ENCODE measurements at places on chromosomes 11 and 22. TPM values are rescaled to one million over a fixed set of nuclear protein-coding genes. Genes with fewer than 3 reads are reported as not detected.

The PGR gene
- not detected for total RNA-seq

The RIC8A gene
- total RNA-seq = 126 TPM

The NLRP6 gene
- total RNA-seq = 30.8 TPM

The ISX gene
- not detected for total RNA-seq

The MRGPRX3 gene
- not detected for total RNA-seq

The KRTAP5-5 gene
- not detected for total RNA-seq

The SULT4A1 gene
- not detected for total RNA-seq

The CHADL gene
- total RNA-seq = 1.0 TPM

The C11orf42 gene
- total RNA-seq = not detected

The SAA4 gene
- not detected for total RNA-seq

The MYRF gene
- total RNA-seq = 2.8 TPM

The C11orf98 gene
- 131 TPM for total RNA-seq

The CRYAB gene
- total RNA-seq = not detected

The P2RX6 gene
- total RNA-seq = 0.63 TPM

The OR4D5 gene
- total RNA-seq = not detected

DNA sequence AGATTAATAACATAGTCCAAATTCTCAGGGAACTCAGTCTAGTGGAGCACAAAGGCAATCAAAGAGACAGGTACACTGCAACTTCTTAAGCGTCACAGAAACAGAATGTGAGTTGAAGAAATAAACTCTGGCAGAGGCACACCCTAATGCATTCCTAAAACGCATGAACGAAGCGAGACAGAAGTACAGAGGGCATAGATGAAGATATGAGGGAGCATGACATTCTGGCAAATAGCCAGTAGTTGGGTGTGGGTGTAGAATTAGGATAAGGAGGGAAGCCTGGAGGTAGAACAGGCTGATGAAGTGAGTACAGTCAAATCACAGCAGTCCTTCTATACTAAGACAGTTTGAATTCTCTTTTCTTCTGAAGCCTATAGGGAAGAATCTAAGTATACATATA lies 838.7 kb upstream of the API5 start:
- no peak for DNase-seq

GRCh38 chr11:96384156-96384555 lies 5.6 kb downstream of the CCDC82 start:
- no peak for DNase-seq

DNA sequence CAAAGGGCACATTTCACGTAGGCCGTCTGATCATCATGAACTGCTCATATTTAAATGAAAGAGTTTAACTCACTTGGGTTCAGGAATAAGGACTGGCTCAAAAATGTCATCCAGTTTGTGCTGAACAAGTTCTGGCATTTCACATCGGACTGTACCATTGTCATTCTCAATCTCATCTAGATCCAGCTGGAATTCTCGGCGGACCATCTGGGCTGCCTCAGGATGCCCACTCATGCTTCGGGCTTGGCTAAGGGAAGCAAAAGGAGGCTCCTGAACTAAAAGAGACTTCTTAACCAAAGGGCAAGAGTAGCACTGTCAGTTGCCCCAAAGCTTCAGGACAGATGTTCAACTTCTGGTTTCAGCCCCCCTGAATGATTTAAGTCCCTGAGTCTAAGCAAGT lies 40.2 kb downstream of the F2 start:
- DNase-seq = no peak

- no peak for DNase-seq
Measured at GRCh38 chr11:1476940-1477736, 9.4 kb downstream of the MOB2 start.

DNA sequence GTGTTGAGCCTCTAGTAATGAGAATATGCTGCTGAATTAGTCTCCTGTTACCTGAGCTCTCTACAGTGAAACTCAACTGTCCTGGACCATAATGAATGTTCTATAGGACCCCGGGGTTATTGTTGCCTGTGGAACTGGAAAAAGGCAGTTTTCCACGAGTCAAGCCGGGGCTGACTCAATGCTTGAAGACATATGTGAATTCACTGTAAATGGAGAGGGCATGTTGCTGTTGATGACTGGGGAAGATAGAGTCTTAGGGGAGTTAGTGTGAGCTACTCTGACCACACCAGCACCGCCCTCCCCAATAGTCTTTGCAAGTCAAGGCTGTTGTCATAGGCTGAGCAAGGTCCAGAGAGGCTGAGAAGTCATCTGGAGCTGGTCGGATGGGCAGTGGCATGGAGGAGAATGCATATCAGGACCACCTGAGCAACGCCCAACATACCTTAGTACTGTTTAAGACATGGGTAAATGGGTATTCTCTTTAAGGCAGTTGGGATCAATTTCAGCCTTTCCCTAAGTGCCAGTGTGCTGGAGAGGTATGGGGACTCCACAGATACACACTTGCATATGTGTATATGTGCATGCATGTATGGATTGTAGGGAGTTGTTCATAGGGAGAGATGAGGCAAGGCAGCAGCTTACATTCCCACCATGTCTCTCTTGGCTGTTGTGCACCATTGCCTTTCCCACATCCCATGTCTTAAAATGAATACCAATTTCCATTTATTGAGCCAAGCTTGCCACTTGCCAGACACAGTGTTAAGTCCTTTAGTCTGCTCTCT lies 230.1 kb upstream of the NAV2 start:
- DNase-seq = no peak

DNA sequence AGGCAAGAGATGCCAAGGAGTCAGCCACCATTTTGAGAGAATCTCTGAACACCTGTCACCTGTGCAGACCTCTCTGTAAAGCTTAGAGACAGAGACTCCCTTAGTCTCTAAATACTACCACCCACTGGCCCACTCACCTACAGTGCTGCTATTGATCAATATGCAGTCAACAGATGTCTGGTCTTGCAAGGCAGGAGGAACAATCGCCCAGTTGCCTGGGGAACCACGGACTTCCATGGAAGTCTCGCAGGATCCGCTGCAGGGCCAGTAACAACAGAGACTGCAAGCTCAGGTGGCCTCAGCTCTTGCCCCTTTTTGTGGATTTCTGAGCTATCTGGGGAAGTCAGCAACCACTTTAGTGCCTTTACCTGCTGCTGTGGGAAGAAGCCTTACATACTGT lies 195.1 kb downstream of the OPCML start:
- no peak for DNase-seq

DNA sequence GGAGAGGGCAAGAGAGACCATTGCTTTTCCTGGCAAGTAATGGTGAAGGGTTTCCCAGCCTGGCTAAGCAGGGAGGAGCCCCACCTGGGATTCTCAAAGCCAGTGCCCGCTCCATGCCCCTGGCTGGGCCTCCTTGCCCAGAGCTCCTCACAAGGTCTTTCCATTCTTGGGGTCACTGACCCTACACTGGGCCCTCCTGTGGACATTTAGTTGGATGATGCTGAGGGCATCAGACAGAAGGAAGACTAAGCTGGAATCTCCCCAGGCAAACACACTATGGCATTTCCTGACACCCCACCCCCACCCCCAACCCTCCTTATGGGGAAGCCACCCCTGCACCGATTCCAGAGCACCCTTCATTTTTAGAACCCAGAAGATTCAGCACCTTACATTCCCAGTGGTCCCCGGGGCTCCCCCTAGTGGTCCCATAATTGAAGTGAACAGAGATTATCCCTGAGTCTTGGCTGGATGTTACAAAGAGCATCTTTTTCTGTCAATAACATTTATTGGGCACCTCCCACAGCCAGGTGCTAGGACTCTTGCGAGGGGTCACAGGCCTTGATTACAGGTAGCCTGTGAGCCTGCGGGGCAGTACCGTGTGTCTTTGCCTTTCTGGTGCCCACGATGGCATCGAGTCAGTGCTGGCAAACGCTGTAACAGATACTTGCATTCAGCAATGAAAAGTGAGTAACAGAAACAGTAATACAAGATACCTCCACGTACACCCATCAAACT lies 548.5 kb downstream of the BUD13 start:
- peak; percentile 51 for DNase-seq

GRCh38 chr11:29293825-29294224 lies 723.0 kb downstream of the KCNA4 start:
- DNase-seq = no peak

DNA sequence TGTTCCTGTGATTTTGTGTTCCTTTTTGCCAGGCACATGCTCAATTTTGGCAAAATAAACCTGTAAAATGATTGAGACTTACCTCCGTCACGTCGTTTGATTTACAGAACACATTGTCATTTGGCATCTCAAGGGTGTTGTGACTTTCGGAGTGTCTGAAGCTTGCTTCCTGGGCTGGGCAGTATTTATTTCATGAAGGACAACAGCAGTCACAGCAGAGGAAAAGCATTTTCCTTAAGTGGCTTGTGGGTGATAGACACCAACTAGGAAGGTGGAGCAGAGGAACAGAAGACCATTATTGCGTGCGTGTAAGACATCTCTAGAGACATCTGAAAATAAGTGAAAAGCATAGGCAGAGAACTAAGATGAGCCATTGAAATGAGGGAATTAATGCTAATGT lies 80.2 kb downstream of the SLC36A4 start:
- no peak for DNase-seq

GRCh38 chr11:128889657-128890213 lies 1.4 kb upstream of the KCNJ5 start:
- DNase-seq = no peak

DNA sequence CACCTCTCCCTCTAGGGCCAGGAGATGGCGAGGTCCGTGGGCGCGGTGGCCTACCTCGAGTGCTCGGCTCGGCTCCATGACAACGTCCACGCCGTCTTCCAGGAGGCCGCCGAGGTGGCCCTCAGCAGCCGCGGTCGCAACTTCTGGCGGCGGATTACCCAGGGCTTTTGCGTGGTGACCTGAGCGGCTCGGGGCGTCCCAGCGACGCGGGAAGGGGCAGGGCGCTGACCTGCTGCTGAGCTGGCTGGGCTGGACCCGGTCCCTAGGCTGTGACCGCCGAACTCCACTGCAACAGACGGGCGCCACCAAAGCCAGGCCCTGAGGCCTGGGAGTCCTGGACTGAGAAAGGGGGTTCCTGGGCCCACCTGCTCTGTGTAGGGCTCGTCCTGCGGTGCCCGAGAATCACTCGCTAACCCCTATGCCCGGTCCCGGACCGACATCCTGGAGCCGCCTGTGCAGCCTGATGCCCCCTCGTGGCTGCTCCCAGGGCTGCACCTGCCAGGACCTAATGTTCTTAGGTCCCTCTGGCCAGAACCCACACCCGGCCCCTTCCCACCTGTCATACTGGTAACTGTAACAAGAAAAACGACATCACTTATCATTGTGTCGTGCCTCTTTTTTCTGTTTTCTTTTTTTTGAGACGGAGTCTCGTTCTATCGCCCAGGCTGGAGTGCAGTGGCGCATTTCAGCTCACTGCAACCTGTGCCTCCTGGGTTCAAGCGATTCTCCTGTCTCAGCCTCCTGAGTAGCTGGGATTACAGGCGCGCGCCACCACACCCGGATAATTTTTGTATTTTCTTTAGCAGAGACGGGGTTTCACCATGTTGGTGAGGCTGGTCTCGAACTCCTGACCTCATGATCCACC lies 15.0 kb downstream of the RHOD start:
- peak; percentile 82 for DNase-seq

GRCh38 chr11:100740440-100740839 lies 53.4 kb downstream of the ARHGAP42 start:
- DNase-seq = no peak

- DNase-seq = peak; percentile 70
Measured at GRCh38 chr11:13238879-13239514, 38.6 kb upstream of the BMAL1 start.

- DNase-seq = no peak
Measured at GRCh38 chr11:123547180-123547579, 107.2 kb downstream of the SCN3B start.

- no peak for DNase-seq
Measured at GRCh38 chr22:29073618-29074275, 912 bp downstream of the KREMEN1 start.

DNA sequence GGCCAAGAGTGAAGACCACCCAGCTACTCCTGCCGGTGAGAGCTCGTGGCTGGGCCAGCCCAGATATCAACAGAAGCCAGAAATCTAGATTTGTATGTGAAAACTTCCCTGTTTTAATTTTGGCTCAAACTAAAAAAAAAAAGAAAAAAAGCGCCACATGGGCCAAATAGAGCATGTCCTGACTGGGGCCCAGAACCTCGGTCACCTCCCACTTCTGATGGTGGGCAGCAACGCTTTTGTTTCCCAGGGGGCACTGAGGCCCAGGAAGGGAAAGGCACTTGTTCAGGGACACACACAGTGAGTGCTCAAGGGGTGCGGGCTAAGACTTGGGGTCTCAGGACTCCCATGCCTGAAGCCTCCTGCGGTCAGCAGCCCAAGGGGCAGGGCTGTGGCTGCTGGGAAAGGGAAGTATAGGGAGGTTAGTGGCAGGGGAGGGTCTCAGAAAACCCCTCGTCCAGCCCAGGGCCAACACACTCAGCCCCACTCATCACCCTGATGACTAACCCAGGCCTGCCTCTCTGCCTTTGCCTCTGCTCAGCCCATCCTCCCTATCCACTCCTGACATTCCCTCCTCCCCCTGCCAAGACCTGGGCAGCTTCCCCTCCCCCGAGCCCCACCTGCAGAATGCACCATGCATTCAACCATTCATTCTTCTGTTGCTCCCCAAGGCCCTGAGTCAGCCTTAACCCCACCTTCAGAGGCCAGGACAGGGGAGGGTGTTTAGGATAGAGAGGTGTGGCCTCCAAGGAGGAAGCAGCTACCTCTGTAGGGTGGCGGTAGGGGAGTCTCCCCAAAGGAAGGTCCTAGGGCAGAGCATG lies 30.0 kb upstream of the TCF20 start:
- DNase-seq = peak; percentile 67

GRCh38 chr11:96464700-96465307 lies 75.0 kb downstream of the JRKL start:
- no peak for DNase-seq

GRCh38 chr11:131710511-131710910 lies 340.1 kb downstream of the NTM start:
- no peak for DNase-seq

GRCh38 chr11:12097219-12097618 lies 13.2 kb upstream of the MICAL2 start:
- DNase-seq = no peak

DNA sequence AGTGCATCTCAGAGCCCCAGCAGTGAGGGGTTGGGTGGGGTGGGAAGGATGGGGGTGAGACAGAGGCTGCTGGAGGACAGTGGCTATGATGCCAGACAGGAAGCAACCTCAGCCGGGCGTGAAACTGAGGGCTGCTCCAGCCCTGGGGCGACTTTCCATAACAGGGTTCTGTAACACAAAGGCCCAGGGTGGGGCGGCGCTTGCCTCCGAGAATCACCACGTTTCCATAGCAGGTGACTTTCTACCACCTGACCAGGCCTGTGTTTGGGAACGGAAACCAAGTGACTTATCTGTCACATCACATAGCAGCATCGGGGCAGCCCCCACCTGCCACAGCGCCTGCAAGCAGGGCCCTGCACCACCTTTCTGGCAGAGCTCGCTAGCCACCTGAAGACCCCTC lies 85.8 kb downstream of the TRMU start:
- no peak for DNase-seq

GRCh38 chr11:64306876-64307622 lies 1.7 kb downstream of the ESRRA start:
- no peak for DNase-seq

DNA sequence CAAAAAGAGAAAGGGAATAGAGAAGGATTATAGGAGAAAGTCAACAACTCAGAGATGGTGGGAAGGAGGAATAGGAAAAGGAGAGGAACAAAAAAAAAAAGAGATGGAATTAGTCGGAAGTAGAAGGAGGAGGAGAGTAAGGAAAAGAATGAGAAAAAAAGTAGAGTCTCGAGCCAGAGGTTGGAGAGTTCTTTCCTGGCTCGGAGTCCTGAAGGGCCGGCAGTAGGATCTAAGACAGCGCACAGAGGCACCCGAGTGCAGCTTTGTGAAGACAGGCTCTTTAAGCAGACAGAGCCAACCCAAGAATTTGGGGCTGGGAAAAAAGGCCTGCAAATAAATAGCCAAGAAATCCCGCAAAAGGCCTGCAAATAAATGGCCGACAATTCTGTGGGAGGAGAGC lies 170.4 kb upstream of the CCDC90B start:
- no peak for DNase-seq
